ENCODE measurements at places on chromosomes 1 and 21.
A peak's percentile ranks its signal among the peaks of the same experiment; 100 is the strongest.

DNA sequence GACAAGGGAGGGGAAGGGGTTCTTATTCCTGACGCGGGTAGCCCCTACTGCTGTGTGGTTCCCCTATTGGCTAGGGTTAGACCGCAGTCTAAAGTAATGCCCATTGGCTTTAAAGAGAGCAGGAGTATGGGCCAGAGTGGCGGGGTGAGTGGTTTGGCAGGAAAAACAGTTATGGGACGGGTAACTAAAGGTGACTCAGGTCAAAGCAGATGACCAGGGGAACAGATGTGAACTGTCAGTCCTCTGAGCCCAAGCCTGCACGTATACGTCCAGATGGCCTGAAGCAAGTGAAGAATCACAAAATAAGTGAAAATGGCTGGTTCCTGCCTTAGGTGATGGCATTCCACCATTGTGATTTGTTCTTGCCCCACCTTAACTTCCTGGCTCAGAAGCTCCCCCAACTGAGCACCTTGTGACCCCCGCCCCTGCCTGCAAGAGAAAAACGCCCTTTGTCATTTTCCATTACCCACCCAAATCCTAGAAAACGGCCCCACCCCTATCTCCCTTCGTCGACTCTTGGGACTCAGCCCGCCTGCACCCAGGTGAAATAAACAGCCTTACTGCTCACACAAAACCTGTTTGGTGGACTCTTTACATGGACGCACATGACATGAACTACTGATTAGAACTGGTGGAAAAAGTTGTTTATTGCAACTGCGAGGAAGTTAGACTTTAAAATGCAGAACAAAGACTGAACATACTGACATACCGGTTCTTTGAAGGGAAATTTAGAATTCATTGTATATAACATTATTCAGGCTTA is 758 bp upstream of the ATAD3B start:
- DNase-seq, result no peak

DNA sequence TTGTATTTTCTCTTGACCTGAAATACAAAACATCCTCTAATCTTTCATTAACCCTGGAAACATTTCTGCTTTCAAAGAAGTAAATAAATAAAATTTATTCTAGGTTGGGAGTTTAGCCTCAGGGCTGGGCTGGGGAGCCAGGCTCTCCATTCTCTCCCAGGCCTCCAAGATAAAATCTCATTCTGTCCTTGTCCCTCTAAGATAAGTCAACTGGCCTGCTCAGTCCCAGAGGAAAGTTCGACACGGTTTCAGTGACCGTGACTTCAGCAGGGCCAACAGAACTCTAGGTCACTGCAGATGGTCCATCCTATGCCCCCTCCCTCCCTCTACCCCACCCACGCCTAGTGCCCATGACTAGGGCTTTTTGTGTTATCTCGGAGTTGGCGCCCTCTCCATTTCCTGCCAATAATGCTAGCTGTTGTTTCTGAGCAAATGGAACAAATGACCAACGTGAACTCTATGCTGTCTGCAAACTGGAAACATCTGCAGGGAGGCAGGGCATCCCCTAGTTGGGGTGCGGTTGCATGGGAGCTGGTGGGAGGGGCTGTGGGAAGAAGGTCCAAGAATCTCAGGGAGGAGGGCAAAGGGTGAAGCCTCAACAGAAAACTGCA is 10.1 kb upstream of the ADORA3 start:
- DNase-seq, result no peak

- DNase-seq, result peak; percentile 10
These were observed 875.8 kb downstream of the USP25 start for GRCh38 chr21:16605597-16605996.

DNA sequence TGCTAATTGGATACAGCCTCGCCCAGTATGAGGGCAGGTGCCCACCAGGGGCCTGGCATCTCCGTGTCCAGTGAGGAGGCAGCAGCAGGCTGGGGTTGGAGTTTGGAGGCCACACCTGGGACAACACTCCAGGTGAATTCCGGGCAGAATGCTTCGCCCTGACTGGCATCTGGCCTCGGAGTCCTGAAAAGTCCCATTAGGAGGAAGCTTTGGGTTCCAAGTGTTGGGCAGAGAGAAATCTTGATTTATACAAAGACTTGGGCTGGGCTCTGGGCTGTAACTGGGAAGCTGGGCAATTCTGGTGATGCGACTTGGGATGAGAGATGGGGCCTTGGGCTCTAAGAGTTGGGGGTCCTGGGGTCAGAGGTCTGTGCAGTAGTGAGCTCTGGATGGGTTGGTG is 48.1 kb upstream of the CSF3R start:
- no peak for DNase-seq

DNA sequence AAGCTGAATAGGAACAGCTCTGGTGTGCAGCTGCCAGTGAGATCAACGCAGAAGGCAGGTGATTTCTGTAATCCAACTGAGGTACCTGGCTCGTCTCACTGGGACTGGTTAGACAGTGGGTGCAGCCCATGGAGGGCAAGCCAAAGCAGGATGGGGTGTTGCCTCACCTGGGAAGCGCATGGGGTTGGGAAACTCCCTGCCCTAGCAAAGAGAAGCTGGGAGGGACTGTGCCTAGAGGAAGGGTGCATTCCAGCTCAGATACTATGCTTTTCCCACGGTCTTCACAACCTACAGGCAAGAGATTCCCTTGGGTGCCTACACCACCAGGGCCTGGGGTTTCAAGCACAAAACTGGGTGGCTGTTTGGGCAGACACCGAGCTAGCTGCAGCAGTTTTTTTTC is 183.2 kb downstream of the DNM3 start:
- no peak for DNase-seq

- no peak for DNase-seq
These were observed 16.5 kb upstream of the PARP1 start for GRCh38 chr1:226424221-226425003.

GRCh38 chr1:104953555-104953954 is 1203.9 kb downstream of the AMY1C start:
- no peak for DNase-seq

- DNase-seq, result no peak
These were observed 40.6 kb upstream of the TSNAX start for GRCh38 chr1:231487910-231488309.

- DNase-seq, result no peak
These were observed 10.2 kb upstream of the FCRL5 start for GRCh38 chr1:157562515-157562914.

DNA sequence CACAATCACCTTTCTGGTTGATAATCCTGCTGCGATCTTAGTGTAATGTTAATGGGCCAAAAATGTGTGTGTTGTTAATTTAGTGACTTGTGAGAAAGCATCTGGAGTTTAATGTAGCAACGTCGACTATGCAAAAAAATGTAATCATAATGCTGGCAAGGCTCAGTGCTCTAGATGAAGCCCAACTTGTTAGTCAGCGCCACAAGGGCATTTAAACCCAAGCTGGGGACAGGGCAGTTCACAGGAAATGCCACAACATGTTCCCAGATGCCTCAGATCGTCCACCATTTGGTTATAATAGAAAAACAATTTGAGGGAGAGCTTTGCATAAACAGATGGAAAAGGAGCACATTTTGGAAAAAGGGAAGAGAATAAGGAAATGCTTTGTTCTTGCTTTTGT is 585.4 kb upstream of the PLXNA2 start:
- DNase-seq, result no peak

DNA sequence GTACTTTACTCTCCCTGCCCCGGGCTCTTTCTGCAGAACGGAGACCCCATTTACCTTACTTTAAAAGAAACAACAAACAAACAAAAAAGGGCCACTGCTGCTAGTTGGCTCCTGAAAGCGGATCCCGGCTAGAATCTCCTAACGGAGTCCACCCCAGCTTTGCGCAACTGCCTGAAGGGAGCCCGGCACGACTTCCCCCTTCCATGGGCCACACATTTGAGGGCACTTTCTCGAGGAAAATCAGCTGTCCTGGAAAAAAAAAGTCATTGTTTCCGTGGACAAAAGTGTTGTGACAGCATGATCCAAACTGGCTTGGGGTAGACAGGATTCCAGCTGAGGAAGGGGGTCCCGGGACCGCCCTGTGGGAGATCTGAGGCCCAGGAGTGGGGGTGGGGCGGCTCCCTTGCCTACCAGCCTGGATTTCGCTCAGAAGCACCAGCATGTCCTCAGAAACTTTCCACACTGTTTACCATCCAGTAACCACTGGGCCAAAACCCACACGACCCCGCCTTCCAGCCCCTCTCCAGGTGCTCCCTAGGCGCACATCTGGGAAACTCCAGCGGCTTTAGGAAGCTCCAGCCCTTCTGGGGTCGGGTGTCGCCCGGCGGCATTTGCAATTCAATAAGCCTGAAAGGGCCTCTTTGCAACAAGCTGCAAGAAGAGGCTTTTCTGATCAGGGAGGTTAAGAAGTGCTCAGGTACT is 4.8 kb downstream of the RIPK4 start:
- DNase-seq, result peak; percentile 13

GRCh38 chr1:31978843-31979400 is 34.7 kb upstream of the KHDRBS1 start:
- DNase-seq, result no peak

GRCh38 chr1:230144758-230145504 is 77.9 kb downstream of the GALNT2 start:
- DNase-seq, result peak; percentile 3

GRCh38 chr1:61079296-61079897 is 3.0 kb upstream of the NFIA start:
- DNase-seq, result peak; percentile 5

- DNase-seq, result no peak
These were observed 596.6 kb downstream of the PTPRU start for GRCh38 chr1:29832936-29833335.

- DNase-seq, result no peak
These were observed 6.4 kb upstream of the EPHA2 start for GRCh38 chr1:16162163-16162822.

DNA sequence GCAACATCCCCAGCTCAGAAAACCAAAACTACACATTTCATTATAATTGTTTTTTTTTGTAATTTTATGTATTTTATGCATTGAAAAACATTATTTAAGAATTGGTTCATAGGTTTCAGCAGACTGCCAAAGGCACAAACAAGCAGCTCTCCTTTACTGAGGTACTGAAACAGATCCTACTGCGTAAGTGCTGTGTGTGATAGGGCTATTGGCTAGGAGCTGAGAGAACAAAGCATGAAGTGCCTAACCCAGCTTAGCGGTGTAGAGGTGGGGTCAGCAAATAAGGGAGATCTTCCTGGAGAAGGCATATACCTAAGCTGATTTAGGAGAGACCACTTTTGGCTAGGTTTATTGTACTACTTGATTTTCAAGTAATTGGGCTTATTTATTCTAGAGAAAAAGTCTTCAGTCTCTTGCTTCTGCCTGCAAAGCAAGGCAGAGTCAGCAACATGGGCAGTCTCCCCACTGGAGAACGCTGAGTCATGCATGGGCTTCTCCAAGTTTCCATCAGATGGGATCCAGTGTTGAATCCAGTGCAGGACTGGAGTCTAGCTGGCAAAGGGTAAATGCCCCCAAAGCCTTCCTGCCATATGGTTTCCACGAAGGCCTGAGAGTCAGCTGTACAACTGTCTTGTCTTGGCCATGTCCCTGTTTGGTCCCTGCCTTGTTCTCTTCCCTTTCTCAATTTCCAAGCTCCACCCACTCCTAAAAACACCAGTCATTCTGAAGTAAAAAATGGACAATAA is 18.0 kb upstream of the YTHDF2 start:
- DNase-seq, result no peak

Data from NCI-H524 (cell line).